Stimulated activated CD4-positive, alpha-beta T cell treated with anti-CD3 and anti-CD28 coated beads, Interleukin-1b, Interleukin-23, amount 100 ng/mL, for 24 hours (primary cell): ENCODE measurements at places on chromosomes 6 and 20.

DNA sequence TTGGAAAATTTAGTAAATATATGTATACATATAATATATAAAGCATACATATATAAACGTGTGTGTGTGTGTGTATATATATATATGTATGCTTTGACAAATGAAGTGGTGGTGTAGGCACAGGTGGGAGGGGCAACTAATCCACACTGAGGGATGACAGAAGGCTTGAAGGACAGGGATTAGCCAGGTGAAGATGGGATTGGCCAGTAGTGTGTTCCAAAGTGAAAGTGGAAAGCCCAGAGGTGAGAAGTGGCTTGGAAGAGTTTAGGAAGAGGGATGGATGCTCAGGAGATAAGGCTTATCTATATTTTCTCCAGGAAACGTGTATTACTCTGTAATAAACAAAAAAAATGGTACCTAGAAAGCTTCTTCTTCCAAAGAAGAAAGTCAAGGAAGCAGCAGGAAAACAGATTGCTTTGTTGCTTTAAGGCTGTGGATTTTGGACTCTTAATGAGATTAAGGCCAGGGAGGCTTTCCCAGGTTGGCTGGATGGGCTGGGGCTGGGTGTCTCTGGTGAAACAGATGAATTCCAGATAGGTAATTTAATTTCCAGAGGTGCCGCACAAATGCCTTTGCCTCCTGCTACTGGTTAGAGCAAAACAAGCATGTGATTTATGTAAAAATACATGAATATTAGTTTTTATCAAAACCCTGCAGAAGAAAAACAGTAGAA is 63.9 kb downstream of the JARID2 start:
- no peak for DNase-seq

GRCh38 chr20:61935926-61936700 is 129.6 kb downstream of the TAF4 start:
- no peak for DNase-seq

GRCh38 chr6:112481211-112481610 is 134.1 kb downstream of the RFPL4B start:
- no peak for DNase-seq

- DNase-seq: no peak
Measured at GRCh38 chr20:47359530-47360296, 3.2 kb upstream of the ZMYND8 start.

GRCh38 chr20:14117768-14118167 is 122.5 kb downstream of the MACROD2 start:
- DNase-seq: no peak

DNA sequence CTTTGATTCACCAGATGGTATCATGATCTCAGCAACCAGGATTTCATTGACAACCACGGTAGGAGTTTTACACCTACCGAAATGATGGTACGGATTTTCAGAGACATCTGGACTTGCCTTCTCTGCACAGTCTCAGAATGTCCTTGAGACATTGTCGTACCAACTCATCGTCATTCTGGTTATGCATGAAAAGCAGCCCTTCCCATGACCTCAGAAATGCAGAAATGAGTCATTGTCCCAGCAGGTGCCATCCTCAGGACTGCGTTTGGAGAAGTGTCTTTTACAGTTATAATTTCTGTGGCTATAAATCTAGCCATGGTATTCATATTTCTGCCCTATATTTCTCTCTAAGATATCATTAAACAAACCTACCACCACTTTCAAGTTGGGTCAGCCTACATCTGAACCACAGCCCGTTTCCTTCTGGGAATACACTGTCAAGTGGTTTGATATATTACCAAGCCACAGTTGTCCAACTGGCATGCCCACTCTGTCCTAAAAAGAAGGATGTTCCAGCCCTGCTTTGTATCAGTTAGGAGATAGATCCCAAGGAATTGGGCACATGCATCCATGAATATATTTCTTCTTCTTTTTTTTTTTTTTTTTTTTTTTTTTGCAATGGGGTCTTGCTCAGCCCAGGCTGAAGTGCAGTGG is 7.5 kb upstream of the BFSP1 start:
- DNase-seq: no peak

GRCh38 chr6:150443621-150444020 is 74.8 kb downstream of the IYD start:
- DNase-seq: no peak
